ENCODE measurements at places on chromosomes 11 and 22.

- DNase-seq = no peak
These were observed 221.9 kb downstream of the SBF2 start for GRCh38 chr11:10072142-10072541.

- DNase-seq = peak; percentile 94
These were observed 468.0 kb downstream of the OPCML start for GRCh38 chr11:133064152-133064877.

DNA sequence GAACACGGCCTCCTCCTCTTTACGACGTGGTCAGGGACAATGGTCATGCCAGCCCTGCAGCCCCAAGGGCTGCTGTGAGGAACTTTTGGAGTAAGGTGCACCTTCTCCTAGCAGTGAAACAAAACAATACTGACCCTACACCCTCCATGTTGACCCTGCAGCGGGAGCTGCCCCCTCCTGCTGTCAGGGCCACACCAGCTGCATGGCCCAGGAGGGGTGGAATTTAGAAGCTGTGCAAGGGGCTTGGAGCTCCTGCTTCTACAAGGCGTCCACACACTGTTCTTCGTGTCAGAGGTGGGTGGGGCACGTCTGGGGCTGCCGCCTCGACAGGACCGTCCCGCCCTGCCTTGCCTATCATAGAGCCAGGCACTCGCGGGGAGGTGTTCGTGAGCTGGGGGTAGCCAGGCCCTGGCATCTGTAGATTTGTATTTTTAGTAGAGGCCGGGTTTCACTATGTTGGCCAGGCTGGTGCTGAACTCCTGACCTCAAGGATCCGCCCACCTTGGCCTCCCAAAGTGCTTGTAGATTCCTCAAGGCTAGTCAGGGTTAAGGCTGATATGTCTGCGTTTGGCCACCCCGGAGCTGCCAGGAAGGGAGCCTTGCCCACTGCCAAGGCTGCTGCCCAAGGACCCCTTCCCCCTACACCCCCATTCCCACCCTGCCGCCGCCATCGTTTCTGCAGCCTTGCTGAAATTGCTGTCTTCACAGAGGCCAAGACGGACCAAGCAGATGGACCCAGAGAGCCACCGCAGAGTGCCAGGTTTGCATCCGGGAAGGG lies 15.9 kb downstream of the INCENP start:
- DNase-seq = no peak

- no peak for DNase-seq
These were observed 18.6 kb downstream of the USH1C start for GRCh38 chr11:17525570-17525969.

- DNase-seq = no peak
These were observed 57.9 kb downstream of the CD82 start for GRCh38 chr11:44623341-44623730.

DNA sequence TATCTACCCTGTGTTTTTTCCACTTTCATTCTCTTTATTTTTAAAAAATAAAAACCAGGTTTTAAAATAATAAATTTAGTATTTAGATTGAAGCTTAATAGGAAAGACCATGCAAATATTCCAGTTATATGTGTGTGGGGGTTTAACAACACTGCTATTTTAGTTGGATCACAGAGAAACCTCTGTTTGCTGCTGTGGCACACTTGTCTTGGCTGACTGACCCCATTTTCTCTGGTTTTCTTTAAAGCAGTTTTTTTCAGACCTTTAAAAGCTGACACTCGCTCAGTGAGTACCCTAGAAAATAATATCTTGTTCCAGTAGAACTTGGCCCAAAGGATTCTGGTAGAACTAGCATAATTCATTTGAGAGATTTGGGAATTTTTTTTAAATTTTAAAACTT lies 31.6 kb downstream of the ACER3 start:
- no peak for DNase-seq

DNA sequence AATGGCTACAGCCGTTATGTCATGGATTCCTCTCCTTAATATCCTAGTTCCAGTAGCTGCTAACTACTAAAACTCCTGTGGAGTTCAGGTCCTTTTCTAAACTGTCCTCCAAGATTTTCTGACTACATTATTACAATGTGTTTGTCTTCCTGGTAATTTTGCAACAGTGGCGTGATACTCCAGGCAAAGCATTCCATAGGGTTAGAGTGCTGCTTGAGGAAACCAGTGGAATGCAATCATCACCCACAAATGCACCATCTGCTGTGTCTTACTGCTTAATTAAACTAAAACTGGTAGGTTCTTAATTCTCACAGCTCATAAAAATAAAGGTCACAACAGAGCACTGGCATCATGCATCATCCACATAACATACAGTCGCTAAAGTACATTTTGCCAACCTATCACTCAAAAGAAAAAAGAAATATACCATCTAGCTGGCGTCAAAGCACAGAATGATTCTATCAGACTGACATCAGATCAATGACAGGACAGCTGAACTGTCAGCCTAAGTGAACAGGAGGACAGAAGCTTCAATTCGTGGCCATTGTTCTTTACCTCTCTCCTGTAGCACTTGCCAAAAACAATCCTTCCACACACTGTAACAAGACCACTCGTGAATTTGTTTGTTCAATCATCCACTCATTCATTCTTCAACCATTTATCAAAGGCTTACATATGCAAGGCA lies 182.5 kb downstream of the CADM1 start:
- DNase-seq = no peak

DNA sequence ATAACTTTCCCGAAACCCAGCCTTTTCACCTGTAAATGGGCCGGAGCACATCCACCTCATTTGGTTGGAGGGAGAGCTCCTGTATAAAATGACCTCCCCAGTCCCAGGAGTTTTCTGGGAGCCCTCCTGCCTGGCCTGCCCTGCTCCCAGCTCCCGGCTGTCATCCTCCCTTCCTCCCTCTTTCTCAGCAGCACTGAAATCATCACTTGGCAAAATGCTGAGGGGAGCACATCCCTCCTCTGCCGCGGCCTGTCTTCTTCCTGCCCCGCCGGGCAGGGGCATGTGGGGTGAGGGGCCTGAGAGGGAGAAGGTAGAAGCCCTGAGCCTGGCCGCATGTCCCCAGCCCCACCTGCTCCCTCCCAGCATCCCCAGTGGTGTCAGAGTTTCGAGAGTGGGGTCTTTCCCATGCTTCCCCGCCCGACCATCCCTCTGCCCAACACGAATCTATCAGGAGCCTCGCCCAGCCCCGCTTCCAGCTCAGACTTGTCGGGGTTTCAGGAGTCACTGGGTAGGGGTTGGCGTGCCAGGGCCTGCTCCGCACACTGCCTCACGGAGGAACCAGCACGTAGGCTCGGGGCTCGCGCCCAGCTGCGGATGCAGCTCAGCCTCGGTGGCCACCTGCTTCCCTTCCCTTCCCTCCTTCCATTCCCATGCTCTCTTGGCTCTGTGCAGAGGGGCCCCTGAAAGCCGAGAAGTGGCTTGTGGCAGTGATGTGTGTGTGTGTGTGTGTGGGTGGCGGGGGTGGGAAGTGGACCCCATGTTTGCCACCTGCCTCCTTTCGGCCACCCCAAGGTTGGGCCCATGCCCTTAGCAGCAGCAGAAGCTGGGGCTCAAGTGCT lies 37.1 kb downstream of the NECTIN1 start:
- no peak for DNase-seq

GRCh38 chr11:91239359-91239758 lies 985.3 kb upstream of the FAT3 start:
- peak; percentile 15 for DNase-seq
